ENCODE measurements at places on chromosomes 3 and 15.
A peak's percentile ranks its signal among the peaks of the same experiment; 100 is the strongest.

DNA sequence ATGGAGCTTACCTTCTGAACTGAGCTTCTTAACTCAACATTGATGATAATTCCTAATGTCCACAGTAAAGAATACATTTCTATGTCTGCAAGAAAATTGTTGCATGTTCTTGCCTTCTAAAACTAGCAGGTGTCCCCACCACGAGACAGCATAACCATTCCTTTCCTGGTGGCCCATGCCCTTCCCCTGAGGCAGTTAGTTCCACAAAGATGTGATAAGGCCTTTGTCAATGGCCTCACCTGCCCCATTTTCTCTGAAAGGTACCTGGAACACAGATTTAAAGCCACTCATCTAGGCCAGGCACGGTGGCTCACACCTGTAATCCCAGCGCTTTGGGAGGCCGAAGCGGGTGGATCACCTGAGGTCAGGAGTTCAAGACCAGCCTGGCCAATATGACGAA is 21.0 kb upstream of the HTR3E start:
- no peak for DNase-seq

DNA sequence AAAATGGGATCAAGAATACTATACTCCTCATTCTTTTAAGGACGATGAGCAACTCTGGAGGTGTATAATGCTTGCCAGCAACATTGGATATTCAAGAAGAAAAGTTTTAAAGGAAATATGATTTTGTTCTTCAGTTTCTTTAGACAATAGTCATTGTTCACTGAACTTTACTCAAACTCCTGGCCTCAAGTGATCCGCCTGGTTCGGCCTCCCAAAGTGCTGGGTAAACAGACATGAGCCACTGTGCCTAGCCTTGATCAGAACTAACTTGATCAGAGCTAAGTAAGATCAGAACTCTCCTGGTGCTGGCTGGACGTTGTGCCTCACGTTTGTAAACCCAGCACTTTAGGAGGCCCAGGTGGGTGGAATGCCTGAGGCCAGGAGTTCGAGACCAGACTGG is 12.6 kb downstream of the EFCAB12 start:
- DNase-seq, result no peak

DNA sequence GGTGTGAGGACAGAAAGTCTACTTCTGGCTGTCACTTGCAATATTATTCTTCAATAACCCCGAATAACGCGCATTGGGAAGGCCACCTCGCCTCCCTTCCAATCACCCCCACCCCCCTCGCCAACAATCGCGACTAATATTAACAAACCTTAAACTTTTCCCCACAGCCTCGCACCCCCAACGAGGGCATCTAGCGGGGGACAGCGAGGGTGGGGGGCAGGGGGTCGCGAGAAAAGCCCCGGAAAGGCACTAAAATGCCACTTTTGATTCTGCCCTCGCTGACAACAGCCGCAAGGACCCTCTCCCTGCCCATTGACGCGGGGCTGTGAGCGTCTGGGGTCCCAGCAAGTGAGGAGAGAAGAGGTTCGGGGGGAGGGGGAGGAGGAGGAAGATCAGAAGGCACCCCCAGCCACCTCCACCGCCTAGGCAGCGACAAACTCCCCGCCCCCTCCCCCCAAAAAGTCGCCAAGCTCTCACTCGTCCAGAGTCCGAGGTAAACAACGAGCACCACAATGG is 868 bp downstream of the SATB1 start:
- no peak for DNase-seq

DNA sequence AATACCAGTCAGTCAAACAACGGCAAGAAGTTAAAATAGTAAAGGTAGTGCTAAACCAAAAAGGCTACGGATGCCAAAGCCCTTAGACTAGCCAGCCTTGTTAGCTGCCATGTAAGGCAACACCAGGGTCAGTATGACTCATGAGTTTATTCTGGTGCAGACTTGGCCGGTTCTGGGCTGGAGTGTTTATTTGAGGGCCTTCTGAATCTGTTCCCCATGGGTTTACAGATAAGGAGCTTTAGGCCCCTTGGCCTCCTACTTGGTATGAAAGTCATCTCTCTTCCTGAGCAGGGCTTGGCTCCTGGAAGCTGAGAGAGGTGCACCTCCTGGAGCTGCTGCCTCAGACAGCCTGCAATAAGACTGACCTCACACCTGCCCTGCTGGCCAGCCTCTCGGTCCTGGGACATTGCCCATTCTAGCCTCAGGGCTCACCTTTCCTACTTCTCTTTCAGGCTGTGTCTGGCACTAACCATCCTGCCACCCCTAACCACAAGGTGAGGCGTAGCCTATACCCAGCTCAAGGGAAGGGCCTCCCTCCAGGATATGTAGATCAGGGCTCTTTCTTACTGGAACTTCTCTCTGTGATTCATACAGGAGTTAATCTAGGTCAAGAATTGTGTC is 10.4 kb upstream of the RTP1 start:
- DNase-seq, result no peak

- no peak for DNase-seq
Measured at GRCh38 chr3:151631946-151632345, 101.8 kb upstream of the AADACL2 start.

DNA sequence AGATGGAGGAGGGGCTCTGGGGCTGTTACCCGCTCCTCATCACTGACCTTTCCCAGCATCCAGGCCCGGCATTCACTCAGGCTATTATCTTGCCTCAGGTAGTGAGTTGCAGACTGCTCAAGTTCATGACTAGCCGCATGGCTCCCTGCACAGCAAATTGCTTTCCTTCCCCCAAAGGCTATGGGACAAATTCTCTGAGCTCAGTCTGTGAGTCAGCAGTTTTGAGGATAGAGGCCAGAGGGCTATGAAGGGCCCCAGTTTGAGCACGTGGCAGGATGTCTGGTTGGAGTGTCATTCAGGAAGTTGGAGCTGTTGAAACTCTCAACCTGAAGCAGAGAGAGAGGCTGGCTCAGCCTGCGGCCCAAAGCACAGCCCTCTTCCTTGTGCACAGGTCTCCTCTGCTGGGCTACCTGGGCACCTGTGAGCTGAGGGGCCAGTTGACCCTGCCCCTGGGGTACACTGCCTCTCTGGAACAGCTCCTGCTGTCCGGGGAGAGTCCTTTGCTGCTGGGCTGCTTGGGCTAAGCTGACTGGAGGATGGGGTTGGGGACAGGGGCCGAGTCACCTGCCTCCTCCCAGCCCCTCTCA is 7.9 kb downstream of the FAH start:
- peak; percentile 59 for DNase-seq

All from GM12892 (cell line).